ENCODE measurements at places on chromosomes 1 and 21. TPM values are rescaled to one million over a fixed set of nuclear protein-coding genes. Genes with fewer than 3 reads are reported as not detected.
A peak's percentile ranks its signal among the peaks of the same experiment; 100 is the strongest.

CNIH3 gene
- 8.2 TPM for total RNA-seq

GRCh38 chr1:3948344-3948743 lies 48.3 kb upstream of the C1orf174 start:
- no peak for DNase-seq

DNA sequence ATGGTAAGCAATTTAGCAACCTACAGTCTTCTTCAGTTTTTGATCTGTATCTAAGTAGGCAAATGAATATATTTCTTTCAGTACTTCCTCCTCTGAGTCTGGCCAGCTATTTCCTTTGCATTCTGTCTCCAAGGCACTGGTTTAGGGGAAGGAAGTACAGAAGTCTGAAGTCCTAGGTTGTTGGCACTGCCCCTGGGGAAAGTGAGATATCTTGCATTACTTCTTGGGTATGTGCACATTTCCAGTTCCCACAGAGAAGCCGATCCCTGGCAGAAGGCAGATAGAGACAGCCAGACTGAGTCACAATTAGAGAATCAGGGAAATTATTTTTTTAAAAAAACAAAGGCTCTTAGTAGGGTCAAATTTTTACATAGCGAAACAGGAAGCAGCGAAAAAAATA lies 98.8 kb downstream of the RASAL2 start:
- no peak for DNase-seq

TAL1 gene
- 2.1 TPM for total RNA-seq

DNA sequence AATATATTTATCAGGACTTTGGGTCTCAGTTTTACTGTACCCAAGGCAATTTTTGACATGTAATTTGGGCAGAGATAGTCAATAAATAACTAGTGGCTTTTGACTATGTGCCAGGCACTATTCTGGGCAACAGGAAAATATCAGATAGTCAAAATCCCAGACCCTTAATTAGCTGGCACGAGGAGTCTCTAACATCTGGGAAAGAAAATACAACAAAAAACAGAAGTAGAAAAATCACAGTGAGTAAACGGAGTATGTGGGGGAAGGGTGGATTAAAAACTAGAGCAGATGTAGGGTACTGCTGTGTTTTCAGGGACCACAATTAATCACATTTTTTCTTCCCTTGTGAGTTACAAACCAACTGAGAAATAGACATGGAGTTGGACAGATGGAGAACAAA lies 217.8 kb downstream of the NCAM2 start:
- no peak for DNase-seq

GRCh38 chr1:145751491-145752037 lies 32.3 kb downstream of the CD160 start:
- DNase-seq, result no peak

PCSK9 gene
- total RNA-seq, result not detected

DNA sequence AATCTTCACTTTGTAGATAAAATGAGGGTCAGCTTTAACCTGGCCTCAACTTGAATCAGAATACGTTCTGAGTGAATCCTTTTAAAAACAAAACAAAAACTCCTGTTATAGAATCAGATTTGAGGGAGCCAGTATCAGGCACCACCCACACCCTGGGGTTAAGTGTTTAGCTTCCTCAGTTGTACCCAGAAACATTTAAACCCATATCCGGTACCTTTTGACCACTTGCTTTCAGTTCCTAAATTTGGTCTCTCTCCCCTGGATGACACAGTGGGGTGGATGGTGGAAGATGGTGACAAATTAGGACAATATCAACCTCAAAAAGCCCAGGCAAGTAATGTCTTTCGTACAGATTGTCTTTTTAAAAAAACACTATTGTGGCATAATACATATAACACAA lies 10.4 kb downstream of the KLHDC7A start:
- DNase-seq, result no peak

FAM131C gene
- total RNA-seq, result not detected

DNA sequence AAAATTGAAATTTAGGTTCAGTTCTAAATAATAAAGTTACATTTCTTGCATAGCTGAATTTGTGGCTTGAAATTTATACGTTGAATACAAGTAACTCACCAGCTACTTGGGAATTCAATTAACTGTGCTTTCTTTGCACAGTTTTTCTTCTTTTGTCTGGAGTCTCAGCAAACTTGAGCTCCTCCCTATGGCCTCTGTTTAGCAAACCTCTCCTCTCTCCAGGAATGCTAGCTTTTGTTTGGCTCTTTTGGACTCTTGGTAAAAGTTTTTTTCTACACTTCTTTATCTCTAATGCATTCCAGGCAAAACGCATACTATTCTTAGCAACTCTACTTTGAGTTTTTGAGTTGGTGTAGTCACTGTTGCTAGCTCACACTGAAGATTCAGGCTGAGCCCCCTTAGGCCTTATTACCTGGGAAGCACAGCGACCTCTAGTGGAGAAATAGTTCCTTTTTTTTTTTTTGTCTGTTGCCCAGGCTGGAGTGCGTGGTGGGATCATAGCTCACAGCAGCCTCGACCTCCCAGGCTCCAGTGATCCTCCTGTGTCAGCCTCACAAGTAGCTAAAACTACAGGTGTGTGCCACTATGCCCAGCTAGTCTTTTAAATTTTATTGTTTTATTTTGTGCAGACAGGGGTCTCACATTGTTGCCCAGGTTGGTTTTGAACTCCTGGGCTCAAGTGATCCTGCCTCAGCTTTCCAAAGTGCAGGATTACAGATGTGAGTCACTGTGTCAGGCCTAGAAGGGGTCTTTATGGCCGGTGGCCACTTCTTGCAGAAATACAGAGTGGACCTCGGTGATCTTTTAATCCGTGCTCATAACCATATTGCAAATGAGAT lies 61.7 kb downstream of the CASQ2 start:
- DNase-seq, result no peak

- no peak for DNase-seq
Measured at GRCh38 chr1:185843297-185843869, 109.2 kb downstream of the HMCN1 start.

GRCh38 chr21:34908419-34909055 lies 140.6 kb downstream of the RUNX1 start:
- DNase-seq, result no peak

SLC30A2 gene
- 0.23 TPM for total RNA-seq

TOE1 gene
- 7.5 TPM for total RNA-seq

- DNase-seq, result no peak
Measured at GRCh38 chr1:94314222-94314858, 77.0 kb upstream of the ARHGAP29 start.

GRCh38 chr21:34110594-34111202 lies 37.3 kb downstream of the MRPS6 start:
- DNase-seq, result no peak

DNA sequence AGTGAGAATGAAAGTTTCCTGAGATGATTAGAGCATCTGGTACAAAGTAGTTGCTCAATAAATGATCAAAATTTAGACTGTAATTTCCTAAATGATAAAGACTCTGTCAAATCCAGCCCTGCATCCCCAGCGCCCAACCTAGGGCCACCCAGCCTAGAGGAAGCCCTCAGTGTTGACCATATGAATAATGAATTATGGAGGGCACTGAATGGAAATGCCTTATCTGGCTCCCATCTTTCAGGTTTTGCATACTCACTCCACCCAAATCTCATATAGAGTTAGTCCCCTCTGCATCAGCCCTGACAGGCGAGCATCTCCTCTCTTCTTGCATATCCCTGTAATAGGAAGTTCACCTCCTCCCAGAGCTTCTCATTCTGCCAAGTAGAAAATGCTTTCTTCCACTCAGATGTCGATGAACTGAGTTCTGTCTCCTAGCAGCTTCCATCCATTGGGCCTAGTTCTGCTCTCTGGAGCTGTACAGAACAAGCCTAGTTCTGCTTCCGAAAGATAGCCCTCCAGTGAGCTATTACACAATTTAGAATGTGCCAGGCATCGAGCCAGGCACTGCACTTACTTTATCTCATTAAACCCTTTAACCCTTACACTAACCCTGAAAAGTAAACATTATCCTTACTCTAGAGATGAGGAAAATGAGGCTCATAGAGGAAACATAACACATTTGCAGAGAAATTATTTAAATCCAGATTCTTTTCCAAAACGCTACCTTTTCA lies 20.9 kb downstream of the COA7 start:
- no peak for DNase-seq

GRCh38 chr1:30196457-30196856 lies 526.9 kb downstream of the MATN1 start:
- DNase-seq, result no peak

DNA sequence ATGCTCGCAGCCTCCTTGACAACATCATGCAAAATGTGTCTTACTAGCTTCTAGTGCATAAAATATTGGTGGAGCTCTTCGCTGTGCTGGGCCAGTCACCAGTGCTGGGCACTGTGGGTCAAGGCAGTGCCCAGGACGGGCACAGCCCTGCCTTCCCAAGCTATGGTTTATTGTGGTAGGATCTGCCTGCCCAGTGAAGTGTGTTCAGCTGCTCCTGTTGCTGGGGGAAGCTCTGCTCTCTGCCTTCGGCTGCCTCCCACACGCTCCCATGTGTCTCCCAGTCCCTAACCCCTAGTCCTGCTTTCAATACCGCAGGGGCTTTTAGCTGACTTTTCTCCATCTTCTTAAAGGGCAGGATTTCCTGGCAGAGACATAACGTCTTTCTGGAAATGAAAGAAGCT lies 15.7 kb downstream of the EPHX1 start:
- DNase-seq, result peak; percentile 34

DNA sequence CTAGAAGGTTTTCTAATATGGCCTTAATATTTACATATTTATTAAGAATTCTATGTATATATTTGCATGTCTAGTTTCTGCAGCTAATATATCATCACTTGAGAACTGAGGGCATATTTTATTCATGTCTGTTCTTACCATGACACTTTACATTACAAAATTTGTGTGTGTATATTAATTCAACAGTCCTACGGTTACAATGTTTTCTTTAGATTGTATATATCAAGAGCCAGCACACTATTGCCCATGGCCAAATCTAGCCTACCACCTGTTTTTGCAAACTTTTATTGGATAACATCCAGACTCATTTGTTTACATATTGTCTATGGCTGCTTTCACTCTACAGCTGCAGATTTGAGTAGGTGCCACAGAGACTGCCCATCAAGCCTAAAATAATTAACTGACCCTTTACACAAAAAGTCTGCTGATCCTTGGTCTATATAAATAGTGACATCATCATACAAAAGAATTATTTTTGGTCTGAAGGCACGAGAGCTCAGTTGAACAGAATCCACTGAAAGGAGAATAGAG lies 577.4 kb upstream of the PBX1 start:
- no peak for DNase-seq

- no peak for DNase-seq
Measured at GRCh38 chr1:183390561-183390960, 27.6 kb downstream of the NMNAT2 start.

DNA sequence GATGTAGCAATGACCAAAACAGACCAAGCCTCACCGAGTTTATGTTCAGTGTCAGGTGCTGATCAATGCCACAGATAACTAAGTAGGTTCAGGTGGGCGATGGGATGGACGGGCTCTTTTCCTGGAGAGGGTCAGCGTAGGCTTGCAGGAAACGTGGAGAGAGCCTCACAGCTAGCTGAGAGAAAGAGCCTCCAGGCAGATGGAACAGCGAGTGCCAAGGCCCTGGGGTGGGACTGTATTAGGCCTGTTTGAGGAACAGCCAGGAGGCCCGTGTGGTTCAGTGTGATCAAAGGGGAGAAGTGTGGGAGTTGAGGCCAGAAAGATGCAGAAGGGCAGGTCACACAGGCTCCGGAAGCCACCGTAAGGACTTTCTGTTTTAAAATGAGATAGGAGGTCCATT lies 7.3 kb upstream of the UTS2 start:
- DNase-seq, result no peak

HRNR gene
- not detected for total RNA-seq
